ENCODE measurements at places on chromosomes 16 and 17.

DNA sequence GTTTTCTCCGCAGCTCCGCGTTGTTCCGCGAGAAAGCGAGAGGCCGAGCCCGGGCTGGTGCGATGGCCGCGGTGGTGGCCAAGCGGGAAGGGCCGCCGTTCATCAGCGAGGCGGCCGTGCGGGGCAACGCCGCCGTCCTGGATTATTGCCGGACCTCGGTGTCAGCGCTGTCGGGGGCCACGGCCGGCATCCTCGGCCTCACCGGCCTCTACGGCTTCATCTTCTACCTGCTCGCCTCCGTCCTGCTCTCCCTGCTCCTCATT lies 404 bp downstream of the EMC6 start:
- DNase-seq: no peak

DNA sequence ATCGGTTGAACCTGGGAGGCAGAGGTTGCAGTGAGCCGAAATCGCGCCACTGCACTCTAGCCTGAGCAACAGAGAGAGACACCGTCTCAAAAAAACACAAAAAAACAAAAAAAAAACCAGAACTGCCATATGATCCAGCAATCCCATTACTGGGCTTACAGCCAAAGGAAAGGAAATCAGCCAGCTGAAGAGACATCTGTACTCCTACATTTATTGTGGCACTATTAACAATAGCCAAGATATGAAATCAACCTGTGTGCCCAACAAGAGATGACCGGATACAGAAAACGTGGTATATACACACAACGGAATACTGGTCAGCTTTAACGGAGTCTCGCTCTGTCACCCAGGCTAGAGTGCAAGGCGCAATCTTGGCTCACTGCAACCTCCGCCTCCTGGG lies 14.6 kb downstream of the FANCA start:
- DNase-seq: no peak

DNA sequence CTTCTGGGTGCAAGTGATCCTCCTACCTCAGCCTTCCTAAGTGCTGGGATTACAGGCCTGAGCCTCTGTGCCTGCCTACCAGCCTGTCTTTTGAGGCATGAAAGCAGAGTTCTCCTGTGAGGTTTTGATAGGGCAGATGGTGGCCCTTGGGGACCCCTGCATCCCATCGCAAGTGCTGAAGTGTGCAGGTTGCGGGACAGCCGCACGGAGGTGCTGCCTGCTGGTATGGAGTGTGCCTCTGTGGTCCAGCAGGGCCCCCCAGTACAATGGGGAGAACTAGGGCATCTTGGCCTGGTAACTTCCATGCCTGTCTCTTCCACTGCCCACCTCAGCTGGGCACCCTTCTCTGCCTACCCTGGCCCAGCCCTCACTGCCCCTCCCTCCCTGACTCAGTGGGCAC lies 9.9 kb upstream of the NDRG4 start:
- no peak for DNase-seq

GRCh38 chr17:68595496-68595895 lies 5.7 kb downstream of the FAM20A start:
- DNase-seq: no peak

GRCh38 chr17:933312-934073 lies 46.1 kb downstream of the NXN start:
- peak; percentile 71 for DNase-seq

DNA sequence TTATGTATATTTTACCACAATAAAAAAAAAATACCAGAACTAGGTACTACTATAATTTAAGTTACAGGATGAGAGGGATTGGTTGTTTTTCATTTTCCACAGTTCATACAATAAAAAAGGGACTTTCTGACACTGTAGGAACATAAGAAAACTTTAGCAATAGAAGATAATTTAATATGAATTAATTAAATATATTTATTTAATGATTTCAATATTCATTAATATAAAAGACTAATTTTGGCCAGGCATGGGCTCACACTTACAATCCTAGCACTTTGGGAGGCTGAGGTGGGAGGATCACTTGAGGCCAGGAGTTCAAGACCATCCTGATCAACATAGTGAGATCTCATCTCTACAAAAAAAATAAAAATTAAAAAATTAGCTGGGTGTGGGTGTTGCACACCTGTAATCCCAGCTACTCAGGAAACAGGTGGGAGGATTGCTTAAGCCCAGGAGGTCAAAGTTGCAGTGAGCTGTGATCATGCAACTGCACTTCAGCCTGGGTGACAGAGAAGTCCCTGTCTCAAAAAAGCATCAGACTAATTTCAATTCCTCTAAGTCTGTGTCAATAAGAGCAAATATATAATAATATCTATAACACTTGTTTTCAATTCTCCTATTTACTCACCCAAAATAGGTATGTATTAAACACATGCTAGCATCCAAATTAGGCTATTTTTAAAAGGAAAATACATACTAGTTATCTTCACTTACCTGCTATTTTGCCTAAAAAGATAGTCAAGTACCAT lies 79.6 kb downstream of the BRIP1 start:
- DNase-seq: no peak

GRCh38 chr17:57243171-57243622 lies 13.1 kb upstream of the MSI2 start:
- peak; percentile 93 for DNase-seq

- no peak for DNase-seq
These were observed 21.3 kb downstream of the COX4I1 start for GRCh38 chr16:85820604-85821372.

Data from GM23338 (cell line).